ENCODE measurements at places on chromosomes 1 and 21. TPM values are rescaled to one million over a fixed set of nuclear protein-coding genes. Genes with fewer than 3 reads are reported as not detected.

GRCh38 chr1:244960904-244961303 lies 96.6 kb upstream of the HNRNPU start:
- DNase-seq: no peak

ZBTB40 gene
- total RNA-seq: 12.1 TPM

- no peak for DNase-seq
Measured at GRCh38 chr1:159352436-159352835, 50.3 kb downstream of the FCER1A start.

- DNase-seq: peak; percentile 43
Measured at GRCh38 chr1:204837440-204838084, 33.1 kb upstream of the NFASC start.

DNA sequence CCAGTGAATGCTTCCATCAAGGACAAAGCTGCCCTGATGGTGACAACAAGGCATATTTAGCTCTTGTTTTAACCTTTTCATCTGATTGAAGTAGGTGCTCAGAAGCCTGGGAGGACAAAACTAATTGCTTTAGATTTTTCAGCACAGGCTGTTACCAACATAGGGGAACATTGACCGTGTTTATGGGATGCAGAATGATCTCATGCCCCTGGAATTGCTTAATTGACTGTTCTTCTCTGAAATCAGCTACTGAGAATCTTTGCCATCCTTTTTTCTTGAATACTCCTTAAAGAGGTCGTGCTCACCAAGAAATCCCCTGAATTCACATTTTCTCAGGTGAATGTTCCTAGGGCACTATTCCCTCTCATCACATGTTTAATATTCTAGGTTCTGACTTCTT lies 95.9 kb upstream of the CCDC190 start:
- DNase-seq: no peak

GRCh38 chr1:192589813-192590212 lies 14.2 kb downstream of the RGS1 start:
- no peak for DNase-seq

DNA sequence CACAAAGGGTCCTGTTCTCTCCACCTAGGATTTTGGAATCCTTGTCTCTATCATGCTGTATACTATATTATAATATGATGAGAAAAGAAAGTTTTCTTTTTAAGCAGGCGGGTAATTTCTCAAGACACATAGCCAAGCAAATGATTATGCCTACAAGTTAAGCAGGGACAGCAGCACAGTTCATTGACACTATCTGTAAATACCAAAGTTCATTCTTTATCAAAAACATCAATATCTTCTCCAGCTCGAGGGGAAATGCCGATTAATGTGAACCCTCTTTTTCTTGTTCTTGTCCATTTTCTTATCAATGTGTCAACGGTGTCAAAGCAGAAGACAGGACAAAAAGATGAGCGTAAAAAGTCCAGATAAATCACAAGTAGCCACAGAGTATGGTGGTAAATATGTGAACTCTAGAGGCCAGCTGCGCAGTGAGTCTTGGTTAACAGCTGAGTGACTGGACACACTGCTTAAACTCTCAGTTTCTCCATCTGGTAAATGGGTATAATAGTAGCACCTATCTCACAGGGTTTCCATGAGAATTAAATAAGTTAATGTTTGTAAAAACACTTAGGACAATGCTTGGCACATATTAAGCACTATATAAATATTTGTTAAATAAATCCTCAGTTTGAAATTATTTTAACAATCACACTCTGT lies 30.9 kb downstream of the LPAR3 start:
- DNase-seq: no peak

DNA sequence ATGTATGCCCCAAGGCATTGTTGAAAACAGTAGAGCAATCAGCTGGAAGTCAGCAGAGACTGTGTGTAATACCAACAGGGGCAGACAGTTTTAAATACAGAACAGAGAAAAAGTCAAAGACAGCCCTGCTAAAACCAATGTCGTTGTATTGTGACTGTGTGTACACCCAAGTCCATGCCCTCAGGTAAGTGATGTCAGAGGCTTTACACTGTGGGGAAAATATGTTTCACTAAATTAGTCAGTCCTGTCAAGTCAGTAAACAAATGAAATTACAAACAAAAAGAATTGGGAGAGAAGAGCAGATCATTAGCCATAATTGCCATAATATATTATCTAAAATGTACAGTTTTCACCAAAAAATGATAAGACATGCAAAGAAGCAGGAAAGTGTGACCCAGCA lies 2.4 kb upstream of the CYP2J2 start:
- DNase-seq: no peak

- no peak for DNase-seq
Measured at GRCh38 chr1:111565968-111566367, 53.6 kb upstream of the RAP1A start.

ITLN2 gene
- not detected for total RNA-seq

LDLRAD1 gene
- total RNA-seq: not detected

DNA sequence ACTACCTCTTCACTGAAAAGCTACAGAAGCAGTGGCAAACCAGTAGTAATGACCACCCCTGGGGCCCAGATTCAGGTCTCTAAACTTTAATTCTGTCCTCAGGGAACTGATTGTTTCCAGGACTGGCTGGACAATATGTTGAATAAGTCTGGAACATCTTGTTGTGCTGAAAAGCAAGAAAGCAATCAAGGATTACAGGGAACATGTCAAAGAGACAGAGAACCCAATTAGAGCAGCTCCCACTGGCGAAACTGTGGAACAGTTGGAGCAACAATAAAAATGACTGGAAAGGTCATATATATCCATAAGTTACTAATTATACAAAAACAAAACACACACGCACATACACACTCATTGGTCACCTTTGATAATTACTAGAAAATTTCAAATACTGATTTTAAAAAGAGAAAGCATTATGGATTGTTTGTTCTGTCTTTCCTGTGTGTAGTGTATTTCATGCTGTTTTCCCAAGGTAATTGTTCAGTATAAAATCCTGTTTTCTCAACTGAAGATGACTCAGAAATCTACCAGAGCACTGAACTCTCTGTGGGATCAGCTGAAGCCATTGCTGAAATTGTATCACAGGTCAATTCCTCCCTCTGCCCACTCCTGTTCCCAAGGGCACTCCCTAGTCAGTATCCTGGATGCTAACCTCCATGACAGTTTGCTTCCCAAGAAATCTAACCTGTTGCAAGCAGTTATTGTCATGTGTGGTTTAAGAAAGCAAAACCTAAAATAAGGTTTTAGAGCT lies 83.6 kb upstream of the RGS1 start:
- no peak for DNase-seq

LAX1 gene
- total RNA-seq: not detected

ZBTB37 gene
- 2.0 TPM for total RNA-seq
